ENCODE measurements at places on chromosomes 1 and 21.

GRCh38 chr1:58814251-58815068 lies 30.6 kb upstream of the JUN start:
- DNase-seq: no peak

- no peak for DNase-seq
These were observed 20.4 kb downstream of the GPR161 start for GRCh38 chr1:168116327-168116799.

DNA sequence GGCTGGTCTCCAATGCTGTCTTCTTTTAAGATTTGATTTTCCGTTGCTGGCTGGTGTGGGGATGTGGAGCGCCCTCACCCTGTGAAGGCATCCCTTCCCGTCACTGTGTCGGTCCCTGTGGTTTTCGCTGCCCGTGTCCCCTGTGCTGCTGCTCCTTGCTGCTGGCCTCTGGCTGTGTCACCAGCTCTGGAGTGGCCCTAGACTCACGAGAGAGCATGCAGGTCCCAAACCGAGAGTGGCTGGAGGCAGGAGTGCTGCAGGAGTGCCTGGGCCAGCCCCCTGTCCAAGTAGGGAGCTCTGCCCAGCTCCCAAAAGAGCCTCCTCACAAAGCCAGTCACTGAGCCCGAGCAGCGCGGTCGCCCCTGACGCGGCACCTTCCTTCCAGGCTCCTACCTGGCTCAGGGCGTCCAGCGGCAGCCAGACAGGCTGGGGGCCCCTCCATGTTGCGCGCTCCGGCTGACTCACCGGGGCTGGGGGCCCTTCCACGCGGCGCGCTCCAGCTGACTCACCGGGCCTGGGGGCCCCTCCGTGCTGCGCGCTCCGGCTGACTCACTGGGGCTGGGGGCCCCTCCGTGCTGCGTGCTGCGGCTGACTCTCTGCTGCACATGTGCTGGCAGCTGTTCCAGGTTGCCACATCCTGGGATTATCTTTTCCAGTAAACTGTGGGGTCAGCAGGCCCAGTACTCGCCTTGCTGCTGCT lies 106.7 kb upstream of the COL6A1 start:
- no peak for DNase-seq

GRCh38 chr1:203323587-203323986 lies 18.3 kb downstream of the BTG2 start:
- no peak for DNase-seq

- no peak for DNase-seq
These were observed 50.8 kb downstream of the PIK3R3 start for GRCh38 chr1:46081619-46082018.

GRCh38 chr1:234295068-234295467 lies 78.2 kb upstream of the COA6 start:
- DNase-seq: no peak

GRCh38 chr1:11703357-11704193 lies 12.1 kb downstream of the DRAXIN start:
- no peak for DNase-seq

DNA sequence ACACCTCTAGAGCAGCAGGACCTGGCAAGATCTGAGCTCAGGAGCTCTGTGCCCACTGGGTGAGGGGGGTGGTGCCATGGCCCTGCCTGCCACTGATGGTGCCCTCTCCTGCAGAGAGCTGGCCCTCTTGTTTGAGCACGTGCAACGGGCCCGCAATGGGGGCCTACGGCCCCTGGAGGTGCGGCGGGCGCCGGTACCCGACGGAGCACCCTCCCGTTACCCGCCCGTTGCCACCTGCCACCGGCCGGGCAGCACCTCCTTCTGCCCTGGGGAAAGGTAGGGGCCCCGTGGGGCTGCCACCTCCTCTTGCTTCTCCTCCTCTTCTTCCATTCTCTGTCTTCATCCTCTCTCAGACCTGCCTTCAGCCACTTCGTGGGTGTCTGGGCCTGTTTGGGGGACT lies 38.2 kb downstream of the CITED4 start:
- DNase-seq: no peak

DNA sequence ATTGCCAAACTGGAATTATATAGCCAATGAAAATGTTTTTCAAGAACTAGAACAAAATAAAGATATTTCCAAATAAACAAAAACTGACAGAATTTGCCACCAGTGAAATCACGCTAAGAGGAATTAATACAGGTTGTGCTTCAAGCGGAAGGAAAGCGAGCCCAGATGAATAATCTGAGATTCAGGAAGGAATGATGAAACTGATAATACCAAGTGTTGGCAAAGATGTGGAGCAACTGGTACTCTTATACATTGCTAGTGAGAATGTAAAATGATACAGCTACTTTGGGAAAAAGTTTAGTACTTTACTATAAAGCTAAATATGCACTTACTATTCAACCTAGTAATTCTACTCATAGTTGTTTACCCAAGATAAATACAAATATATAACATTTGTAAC lies 30.8 kb upstream of the GUCA2B start:
- no peak for DNase-seq

- DNase-seq: no peak
These were observed 4.1 kb upstream of the GABRD start for GRCh38 chr1:2014741-2015735.

GRCh38 chr1:230208619-230209261 lies 141.7 kb downstream of the GALNT2 start:
- DNase-seq: peak; percentile 81

- no peak for DNase-seq
These were observed 52.2 kb downstream of the PHACTR4 start for GRCh38 chr1:28421744-28422143.

GRCh38 chr1:29210278-29211085 lies 20.3 kb downstream of the MECR start:
- no peak for DNase-seq

DNA sequence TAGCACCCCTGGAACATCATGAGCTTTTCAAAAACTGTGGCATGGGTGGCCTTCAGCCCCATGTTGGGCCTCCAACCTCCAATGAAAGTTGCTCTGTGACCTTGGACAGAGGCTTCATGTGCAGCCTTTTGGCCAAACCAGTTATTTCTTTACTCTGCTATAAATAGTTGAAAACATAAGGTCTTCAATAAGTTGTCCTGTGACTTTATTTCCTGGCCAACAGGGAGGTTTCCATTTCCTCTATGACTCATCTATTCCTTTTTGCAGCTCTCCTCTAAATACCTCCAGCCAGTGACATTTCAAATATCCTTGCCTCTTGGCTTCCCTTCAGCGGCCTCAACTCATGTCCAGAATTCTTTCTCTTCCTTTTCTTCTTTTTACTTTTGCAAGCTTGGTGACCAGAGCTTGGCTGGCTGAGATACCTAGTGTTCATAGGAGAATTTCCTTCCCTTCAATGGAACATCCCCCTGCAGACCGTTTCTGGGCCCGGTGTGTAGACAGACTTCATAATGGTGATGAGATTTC lies 22.7 kb upstream of the TRIM67 start:
- DNase-seq: no peak

GRCh38 chr1:163540727-163541126 lies 219.0 kb downstream of the NUF2 start:
- no peak for DNase-seq

GRCh38 chr1:157971769-157972168 lies 21.7 kb upstream of the KIRREL1 start:
- DNase-seq: no peak

- peak; percentile 88 for DNase-seq
These were observed 18.5 kb downstream of the ALDH4A1 start for GRCh38 chr1:18883636-18884418.

DNA sequence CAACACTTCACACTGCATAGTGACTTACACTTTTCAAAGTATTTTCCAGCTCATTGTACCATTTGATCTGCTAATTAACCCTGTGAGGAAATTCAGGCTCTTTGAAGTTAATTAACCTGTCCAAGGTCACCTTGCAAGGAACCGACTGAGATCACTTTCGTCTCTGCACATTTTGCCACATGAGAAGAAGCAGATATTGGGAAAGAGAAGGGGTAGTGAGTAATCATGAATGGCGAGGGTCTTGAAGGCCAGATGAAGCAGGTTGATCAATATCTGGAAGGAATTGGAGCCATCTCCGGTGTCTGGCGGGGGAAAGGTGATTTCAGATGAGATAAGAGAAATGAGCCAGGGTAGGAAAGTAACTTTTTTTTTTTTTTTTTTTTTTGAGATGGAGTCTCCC lies 3.4 kb downstream of the APOA2 start:
- no peak for DNase-seq

- DNase-seq: no peak
These were observed 2.7 kb upstream of the OR10J4 start for GRCh38 chr1:159429074-159429861.

DNA sequence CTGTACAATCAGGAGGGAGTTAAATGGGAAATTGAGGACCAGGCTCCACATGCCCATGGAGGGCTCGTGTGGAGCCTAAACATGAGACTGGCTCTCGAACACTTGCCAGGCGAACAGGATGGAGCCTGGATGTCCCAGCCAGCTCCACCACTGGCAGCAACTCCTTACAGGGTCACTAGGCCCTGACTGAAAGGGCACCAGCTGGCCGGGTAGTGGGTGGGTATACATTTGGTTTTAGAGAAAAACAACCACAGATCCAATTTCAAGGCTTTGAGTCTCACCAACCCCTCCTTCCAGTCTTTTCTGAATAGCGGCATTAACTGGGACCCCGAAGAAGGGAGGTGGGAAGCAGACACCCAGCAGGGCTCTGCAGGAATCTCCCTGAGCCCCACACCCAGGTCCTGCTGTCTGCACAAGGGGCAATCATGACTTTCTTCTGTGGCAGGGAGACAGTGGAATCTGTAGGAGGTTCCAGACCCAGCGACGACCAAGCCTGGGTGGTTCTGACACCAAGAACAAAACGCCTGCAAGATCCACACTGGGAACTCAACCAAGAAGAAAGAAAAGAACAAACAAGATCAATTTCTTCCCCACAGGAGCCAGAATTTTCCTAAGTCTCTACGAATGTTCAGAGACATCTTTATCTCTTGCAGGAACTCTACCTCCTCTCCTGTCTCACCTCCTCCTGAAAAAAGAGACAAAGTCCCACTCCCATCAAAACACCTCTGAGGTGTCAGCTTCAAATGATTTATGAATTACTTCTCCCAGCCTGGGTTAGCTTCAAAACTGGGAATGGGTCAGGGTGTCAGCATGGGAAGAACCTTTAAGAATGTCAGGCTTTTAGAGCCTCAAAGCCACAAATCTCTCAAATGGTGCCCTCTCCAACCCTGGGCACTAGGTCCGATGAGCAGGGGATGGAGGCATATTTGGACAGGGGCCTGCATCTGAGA lies 26.5 kb upstream of the SRP9 start:
- no peak for DNase-seq

DNA sequence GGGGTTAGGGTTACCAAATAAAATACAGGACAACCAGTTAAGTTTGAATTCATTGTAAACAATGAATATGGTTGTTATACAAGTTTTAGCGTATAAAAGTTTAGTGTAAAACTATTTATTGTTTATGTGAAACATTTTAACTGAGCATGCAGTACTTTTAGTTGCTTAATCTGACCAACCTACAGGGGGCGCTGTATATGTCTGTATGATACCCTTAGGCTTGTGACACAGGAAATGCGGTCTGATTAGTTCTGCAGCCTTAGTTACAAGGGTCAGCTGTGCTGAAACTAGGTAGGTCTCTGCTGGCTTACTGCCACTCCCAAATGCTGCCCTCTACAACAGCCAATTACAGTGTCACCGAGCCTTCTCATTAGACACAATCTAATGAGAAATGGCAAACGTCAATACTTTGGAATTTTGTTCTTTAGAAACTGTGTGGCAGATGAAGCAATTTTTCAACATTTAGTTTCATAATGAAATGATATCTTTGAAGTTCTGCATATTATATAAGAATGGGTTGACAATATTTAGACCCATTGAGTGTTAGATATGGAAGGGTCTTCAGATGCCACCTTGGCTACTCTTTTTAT lies 56.2 kb downstream of the NTNG1 start:
- no peak for DNase-seq

DNA sequence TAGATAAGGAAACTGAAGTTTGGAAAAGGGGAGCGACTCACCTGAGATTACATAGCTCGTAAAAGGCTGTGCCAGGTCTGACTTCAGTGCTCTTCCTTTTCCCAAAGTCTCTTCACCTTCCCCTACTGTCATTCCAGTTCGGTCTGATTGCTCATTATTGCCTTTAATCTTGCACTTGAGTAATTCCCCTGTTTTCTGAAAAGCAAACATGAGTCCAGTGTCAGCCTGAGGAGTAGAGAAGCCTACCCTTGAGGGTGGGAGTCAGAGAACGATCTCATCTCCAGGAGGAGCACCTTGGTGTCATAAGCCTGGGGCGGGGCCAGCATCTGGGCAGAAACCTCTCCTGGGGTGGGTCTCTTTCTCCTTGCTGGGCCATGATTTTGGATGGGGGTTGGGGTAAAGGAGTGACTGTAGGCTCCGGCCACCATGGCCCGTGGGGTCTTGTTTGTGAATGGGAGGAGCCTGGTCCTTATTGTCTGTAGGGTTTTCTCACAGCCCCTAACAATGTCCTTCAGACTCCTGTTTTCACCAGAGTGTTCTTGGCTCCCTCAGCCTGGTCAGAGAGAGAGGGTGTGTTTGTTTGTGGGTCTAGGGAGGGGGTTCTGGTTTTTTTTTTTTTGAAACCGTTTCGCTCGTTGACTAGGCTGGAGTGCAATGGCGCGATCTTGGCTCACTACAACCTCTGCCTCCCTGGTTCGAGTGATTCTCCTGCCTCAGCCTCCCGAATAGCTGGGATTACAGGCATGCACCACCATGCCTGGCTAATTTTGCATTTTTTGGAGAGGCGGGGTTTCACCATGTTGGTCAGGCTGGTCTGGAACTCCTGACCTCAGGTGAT lies 6.0 kb downstream of the VANGL2 start:
- peak; percentile 32 for DNase-seq

GRCh38 chr1:97053268-97053667 lies 331.7 kb downstream of the PTBP2 start:
- DNase-seq: no peak

GRCh38 chr1:65724151-65724550 lies 68.5 kb upstream of the PDE4B start:
- no peak for DNase-seq

- DNase-seq: no peak
These were observed 125.3 kb downstream of the TRABD2B start for GRCh38 chr1:47871799-47872353.

DNA sequence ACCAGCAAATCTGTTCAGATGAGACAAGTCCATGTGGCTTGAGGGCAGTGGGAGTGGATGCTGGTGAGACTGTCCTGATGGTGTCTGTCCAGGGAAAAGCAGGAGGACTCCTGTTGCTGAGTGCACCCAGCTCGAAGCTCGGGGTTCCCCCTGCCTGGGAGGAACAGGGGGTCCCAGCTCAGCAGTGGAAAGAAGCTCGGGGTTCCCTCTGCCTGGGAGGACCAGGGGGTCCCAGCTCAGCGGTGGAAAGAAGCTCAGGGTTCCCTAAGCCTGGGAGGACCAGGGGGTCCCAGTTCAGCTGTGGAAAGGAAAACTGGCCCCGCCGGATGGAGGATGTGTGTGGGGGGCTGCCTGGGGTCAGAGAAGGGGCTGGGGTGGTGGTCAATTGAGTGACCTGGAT lies 39.1 kb downstream of the CRYAA start:
- DNase-seq: peak; percentile 32

- no peak for DNase-seq
These were observed 23.9 kb upstream of the LPAR3 start for GRCh38 chr1:84916897-84917296.
